ENCODE measurements at places on chromosomes 12 and 14. TPM values are rescaled to one million over a fixed set of nuclear protein-coding genes. Genes with fewer than 3 reads are reported as not detected.

GRCh38 chr12:12336049-12336411 is 14.0 kb downstream of the MANSC1 start:
- DNase-seq, result no peak

The CDK2 gene
- total RNA-seq, result 7.3 TPM

GRCh38 chr14:40268236-40268635 is 836.0 kb upstream of the FBXO33 start:
- DNase-seq, result no peak

- DNase-seq, result no peak
Measured at GRCh38 chr14:59254911-59255545, 66.6 kb downstream of the DAAM1 start.

The ANKRD9 gene
- total RNA-seq, result 158 TPM

The ABCC9 gene
- total RNA-seq, result 81.8 TPM

DNA sequence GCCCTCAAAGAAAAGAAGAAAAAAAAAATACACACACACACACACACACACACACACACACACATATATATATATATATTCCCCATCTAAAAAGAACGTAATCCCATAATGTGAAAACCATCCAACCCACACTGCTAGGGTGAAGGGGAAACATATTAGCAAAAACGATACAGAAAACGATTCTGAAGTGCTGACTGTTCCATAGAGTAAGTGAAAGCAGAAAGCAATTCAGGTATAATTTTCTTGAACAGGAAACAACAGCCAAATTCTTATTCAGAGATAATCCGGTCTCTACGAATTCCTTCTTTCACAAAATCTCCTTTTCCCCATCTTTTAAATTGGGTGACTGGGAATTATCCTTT is 393.5 kb downstream of the NOVA1 start:
- DNase-seq, result no peak

DNA sequence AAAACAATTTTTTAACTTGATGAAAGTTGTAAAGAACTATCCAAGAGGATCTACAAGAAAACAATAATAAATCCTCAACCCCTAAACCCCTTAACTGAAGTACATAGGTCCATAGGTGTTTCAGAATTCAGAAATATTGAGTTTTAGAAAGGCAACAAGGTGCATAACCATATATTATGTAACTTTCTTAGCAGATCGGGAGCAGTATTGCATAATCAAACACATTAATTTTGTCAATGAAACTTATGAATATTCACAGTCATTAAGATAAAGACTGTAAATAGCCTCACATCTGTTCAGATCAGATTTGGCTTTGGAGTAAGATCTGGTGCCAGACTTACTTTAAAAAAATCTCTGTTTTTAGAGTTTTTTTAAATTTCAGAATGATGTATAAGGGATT is 647.1 kb upstream of the FLRT2 start:
- DNase-seq, result no peak

GRCh38 chr12:13177373-13177772 is 19.2 kb upstream of the EMP1 start:
- DNase-seq, result no peak

The TTC7B gene
- total RNA-seq, result 55.5 TPM

GRCh38 chr12:77161944-77162343 is 96.6 kb upstream of the E2F7 start:
- DNase-seq, result no peak

All from left ventricle myocardium inferior (tissue), 1 donor.